ENCODE measurements at places on chromosomes 16 and 17.
A peak's percentile ranks its signal among the peaks of the same experiment; 100 is the strongest.

DNA sequence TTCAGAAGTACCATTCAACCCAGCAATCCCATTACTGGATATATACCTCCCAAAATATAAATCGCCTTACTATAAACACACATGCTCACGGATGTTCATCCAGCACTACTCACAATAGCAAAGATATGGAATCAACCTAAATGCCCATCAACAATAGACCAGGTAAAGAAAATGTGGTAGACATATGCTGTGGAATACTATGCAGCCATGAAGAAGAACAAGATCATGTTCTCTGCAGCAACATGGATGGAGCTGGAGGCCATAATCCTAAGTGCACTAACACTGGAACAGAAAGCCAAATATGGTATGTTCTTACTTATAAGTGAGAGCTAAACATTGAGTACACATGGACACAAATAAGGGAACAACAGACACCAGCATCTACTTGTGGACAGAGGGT lies 7.8 kb downstream of the ALOX15 start:
- DNase-seq: no peak

GRCh38 chr16:4744555-4745273 lies 10.4 kb downstream of the DNAAF8 start:
- DNase-seq: no peak

- no peak for DNase-seq
Measured at GRCh38 chr17:74763565-74764387, 12.4 kb downstream of the NAT9 start.

DNA sequence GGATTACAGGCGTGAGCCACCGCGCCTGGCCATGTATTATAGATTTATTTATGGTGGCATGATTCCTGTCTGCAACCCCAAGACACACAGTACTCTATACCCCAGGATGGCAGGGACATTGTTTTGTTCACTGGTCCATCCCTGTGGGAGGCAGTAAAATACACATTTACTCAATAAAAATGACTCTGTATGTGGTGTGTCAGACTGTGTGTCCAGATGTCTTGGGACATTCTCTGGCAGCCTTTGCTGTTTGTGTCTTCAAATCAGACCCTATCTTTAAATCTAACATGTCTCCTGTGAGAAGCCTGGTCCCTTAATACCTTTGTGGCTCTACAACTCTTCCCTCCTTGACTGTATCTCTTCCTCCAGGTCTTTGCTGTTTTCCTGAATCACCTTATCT lies 1.7 kb upstream of the COASY start:
- no peak for DNase-seq

GRCh38 chr16:71473891-71474290 lies 11.8 kb upstream of the ZNF23 start:
- no peak for DNase-seq

- DNase-seq: no peak
Measured at GRCh38 chr16:23296994-23297393, 5.1 kb upstream of the SCNN1B start.

GRCh38 chr17:68006797-68007196 lies 10.5 kb upstream of the C17orf58 start:
- DNase-seq: no peak

GRCh38 chr17:57853695-57854094 lies 3.9 kb upstream of the MRPS23 start:
- DNase-seq: no peak

- no peak for DNase-seq
Measured at GRCh38 chr16:23857256-23857880, 21.6 kb downstream of the PRKCB start.

DNA sequence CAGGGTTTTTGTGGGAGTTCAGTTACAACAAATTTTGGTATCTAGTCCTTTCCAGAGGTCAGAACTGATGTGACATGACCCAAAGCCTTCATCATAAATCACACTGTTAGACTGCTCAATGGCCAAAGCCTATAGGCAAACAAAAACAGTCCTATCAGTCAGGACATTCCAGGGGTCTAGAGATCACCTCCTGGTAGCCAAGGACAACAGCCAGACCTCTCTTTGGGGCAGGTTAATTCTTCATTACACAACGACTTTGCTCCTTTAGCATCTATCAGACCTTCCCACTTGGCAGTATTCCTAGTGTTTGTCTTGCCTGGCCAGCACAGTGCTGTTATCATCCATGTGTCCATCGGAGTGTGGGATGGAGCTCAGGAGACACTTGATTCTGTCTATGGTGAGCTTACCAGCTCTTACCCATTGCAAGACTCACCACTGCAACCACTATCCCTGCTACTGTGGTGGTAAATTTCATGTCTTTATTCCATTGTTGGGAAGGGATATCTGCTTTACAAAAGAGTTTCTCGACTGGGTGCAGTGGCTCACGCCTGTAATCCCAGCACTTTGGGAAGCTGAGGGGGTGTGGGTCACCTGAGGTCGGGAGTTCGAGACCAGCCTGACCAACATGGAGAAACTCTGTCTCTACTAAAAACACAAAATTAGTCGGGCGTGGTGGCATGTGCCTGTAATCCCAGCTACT lies 95.5 kb upstream of the DHX40 start:
- no peak for DNase-seq

DNA sequence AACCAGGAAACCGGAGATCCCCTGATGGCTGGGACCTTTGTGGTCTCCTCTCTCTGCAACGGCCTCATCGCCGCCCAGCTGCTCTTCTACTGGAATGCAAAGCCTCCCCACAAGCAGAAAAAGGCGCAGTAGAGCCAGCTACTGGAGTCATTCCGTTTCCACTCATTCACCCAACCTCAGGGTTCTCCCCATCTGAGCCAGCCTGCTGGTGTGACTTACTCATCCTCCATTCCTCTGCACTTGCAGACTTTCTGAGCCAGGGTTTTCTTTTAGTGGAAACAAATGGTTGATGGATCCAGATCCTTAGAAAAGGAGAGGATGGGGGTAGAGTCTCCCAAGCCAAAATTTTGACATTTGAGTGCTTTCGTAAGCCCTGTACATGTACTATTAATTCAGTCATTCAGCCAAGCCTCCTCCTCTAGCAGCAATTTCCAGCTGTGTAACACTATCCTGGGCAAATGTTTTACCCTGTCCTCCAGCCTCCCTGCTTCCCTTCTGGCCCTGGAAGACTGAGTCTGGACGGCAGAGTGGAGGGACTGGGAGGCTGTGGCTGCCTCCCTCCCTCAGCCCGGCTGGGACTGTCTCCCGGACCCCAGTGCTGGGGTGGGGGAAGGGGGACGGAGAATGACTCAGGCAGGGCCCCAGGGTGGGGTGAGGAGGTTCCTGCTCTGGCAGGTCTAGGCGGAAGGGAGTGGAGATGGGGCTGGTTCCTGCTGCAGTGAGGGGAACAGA lies 2.3 kb downstream of the SOX15 start:
- no peak for DNase-seq

GRCh38 chr16:7257016-7257415 lies 75.6 kb upstream of the RBFOX1 start:
- no peak for DNase-seq

DNA sequence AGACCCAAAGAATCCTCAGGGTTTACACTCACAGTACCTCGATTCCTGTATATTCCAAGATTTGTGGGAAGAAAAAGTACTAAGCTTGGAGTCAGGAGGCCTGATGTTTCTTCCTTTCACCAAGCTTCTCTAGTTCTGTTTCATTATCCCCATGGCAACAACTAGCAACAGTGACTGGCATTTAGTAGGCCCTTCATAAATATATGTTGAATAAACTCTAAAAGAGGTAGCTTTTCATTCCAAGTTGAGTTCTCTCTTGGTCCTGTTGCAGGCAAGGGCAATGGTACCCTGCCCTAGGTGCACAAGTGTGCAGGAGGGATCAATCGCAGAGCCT lies 527 bp upstream of the UBE2Z start:
- DNase-seq: no peak

DNA sequence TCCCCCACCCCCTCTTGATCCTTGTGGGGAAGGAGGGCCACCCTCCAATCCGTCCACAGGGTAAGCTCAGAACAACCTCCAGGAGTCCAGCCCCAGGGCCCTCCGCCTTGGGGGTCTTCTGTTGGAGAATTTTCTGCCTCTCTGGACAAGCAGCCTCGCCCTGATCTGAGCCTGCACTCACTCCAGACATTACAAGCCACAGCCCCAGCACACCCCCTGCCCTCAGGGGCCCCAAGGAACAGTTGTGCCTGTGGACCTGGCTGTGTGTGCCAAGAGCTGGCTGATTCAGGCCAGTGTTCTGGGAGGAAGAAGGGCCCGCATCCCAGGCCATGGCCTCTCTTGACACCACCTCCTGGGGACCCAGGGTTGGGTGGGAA lies 477 bp upstream of the ARHGAP27 start:
- no peak for DNase-seq

DNA sequence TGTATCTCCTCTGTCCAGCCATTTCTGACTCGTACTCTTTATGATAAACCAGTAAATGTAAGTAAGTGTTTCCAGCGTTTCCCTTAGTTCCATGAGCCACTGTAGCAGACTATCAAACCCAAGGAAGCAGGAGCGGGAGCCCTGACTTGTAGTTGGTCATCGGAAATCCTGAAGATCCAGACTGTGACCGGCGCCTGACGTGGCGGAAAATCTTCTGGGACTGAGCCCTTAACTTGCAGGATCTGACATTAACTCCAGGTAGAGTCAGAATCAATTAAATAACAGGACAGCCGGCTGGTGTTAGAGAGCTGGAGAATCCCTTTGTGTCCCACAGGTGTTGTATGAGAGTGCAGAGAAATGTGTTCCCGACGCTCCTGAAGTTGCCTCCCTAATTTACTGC lies 4.0 kb downstream of the GLOD4 start:
- no peak for DNase-seq

DNA sequence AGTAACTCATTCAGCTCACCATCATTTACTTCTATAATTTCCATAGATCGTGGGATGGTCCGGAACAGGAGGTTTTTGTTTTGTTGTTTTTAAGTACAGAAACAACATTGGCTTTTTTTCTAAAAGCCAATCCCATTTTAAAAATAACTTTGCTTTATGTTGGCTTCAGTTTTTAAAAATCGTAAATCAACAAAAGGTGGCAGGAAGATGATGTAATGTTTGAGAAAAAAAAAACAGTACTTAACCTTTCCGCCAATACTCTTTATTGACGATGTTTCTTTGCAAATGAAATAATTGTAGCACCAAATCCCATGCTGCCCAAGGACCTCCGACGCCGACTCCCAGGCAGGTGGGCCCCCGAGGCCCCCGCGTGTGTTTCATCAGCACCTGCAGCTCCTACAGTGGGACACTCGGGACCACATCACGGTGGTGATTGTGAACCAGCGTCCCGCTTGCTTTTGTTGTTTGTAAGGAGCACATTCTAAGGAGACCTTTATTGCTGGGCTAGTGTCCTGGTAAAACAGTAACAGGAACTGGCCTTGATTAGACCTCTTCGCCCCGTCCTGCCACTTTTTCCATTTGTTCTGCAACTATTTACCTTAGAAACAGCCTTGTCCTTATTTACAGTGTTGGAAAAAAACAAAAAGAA lies 140.2 kb upstream of the CHMP6 start:
- DNase-seq: no peak

GRCh38 chr17:43759836-43760235 lies 1.2 kb upstream of the SOST start:
- no peak for DNase-seq

- peak; percentile 31 for DNase-seq
Measured at GRCh38 chr17:41403404-41404023, 6.1 kb upstream of the KRT31 start.

GRCh38 chr16:73058221-73058615 lies 10.3 kb upstream of the ZFHX3 start:
- DNase-seq: no peak

DNA sequence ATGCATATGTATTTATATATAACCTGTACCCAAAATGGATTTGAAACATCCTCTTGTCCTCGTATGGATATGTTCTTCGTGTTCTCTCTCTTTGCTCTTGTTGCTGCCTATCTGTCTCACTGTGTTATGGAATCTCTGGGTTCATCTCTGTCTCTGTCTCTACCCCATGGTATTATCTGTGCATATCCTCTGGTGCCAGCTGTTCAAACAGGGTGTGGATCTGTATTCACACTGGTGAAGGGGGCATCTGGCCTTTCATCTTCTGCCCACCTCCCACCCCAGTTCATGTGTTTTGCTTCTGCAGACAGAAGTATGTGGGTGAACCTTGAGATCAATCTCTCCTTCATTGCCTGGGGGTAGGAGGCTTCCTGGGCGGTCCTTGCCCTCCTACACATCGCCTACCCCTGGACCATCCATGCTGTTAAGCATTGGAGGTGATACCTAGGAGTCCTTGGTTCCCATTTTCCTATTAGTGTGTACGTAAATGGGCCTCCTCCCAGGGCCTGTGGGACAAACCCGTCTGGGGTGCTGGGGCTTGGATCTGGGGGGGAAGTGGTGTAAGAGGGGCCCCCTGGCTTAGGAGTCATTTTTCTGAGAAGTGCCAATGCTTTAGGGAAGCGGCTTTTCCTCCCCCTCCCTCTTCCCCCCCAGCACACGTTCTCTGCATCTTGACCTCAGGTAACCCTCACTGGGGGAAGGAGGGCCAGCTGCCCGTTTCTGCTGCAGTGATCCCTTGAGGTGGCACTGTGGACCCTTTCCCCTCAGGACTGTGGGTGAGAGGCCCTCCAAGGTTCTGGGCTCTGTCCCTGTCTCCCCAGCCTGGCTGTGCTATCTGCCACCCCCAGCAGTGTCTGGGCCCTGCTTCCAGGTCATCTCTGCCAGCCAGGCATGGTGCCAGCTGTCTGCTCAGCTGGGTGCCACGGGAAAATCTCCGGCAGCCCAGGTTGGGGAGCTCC lies 21.1 kb downstream of the RARA start:
- DNase-seq: no peak

DNA sequence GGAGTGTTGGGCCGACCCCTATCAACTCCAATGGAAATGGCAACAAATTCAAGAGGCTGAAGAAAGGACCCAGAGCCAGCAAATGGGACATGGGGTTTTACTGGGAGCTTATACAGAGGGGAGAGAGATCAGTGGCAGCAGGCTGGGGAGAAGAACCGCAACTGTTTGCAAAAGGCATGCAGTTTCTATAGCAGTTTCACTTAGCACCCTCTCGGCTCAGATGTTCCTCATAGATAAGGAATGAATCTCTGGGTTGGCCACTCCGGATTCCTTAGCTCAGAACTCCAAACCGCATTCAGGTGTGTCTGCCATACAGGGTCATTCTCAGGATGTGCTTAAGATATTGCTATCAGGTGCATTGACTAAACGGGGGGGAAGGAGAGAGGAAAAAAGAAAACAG lies 71.1 kb upstream of the RPL38 start:
- DNase-seq: no peak

DNA sequence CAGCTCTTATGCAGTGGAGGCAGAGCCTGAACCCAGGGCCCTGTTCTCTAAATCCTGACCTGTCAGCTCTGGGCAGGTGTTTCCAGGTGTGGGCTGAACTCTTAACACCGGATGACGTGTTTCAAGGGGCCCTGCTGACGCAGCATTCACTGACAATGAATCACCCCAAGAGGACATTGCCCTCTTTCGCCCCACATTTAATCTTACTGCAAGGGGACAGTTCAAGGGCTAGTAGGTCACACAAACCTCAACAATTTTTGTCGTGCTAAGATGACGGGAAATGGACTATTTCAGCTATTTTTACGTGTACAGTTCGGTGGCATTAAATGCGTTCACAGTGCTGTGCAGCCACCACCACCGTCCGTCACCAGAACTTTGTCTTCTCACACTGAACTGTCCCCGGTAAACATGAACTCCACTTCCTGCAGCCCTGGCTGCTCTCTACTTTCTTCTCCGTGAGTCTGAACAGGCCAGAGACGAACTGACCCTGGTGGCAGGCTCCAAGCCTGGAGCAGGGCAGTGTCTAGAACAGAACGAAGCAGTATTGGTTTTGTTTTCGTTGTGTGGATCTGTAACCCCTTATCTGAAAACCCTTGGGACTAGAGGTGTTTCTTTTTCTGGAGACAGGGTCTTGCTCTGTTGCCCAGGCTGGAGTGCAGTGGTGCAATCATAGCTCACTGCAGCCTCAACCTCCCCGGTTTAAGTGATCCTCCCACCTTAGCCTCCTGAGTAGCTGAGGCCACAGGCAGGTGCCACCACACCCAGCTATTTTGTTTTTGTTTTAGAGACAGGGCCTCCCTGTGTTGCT lies 88.4 kb upstream of the CIBAR2 start:
- no peak for DNase-seq
